Mesenchymal stem cell (in vitro differentiated cells and primary cell): ENCODE measurements at places on chromosomes 13 and 19.
A peak's percentile ranks its signal among the peaks of the same experiment; 100 is the strongest.

DNA sequence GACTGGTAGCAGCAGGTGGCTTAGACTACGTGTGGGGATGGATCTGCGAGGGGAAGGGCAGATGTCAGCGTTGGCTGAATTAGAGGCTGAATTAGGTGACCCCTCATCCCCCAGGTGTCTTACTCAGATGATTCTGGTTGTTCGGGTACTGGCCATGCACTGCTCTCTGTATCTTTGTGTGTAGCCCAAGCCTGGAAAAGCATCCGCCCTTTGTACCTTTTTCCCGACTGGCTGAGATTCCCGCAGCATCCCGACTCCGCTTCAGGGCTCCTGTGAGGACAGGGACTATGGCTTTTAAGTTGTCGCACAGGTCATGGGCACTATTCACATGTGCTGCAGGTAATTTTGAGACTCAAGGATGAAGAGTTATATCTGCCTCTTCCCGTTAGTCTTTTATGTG, 7.2 kb downstream of the TFDP1 start:
- H3K27me3 ChIP-seq, result no peaks in the 10 kb centered on the region
- peaks cover 9% of the 10 kb centered on the region for H3K4me1 ChIP-seq
- H3K27ac ChIP-seq, result no peak overlapping the region
- no peak overlapping the region for H3K4me3 ChIP-seq
- no peak for DNase-seq

DNA sequence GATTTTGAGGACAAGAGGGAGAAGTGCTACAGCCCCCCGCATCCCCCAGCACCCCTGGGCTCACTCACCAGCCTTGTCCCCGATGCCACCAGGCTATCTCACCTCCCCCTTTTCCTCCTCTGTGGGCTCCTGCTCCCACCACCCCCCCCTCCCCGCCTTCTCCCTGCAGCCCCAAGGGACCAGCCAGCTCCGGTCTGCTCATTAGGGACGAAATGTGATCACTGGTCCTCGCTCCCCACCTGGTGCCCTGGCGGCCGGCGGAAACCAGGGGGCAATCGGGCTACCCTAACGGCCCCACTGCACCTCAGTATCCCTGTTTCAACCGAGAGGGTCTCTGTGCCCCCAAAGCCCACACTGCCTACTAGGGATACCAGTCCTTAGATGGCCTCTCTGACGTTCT, 2.7 kb downstream of the GPR4 start:
- H3K27ac ChIP-seq, result no peak overlapping the region
- DNase-seq, result no peak

GRCh38 chr19:42152910-42153671, 20.8 kb upstream of the POU2F2 start:
- H3K4me3 ChIP-seq, result no peak overlapping the region
- H3K27ac ChIP-seq, result no peak overlapping the region
- DNase-seq, result no peak
- H3K4me1 ChIP-seq, result no peaks in the 10 kb centered on the region
- peaks cover 91% of the 10 kb centered on the region for H3K27me3 ChIP-seq
- no peaks in the 10 kb centered on the region for H3K36me3 ChIP-seq

GRCh38 chr19:17893766-17894165, 22.0 kb downstream of the SLC5A5 start:
- H3K27me3 ChIP-seq, result peaks cover 48% of the 10 kb centered on the region
- H3K4me1 ChIP-seq, result no peaks in the 10 kb centered on the region
- no peak overlapping the region for H3K27ac ChIP-seq
- H3K4me3 ChIP-seq, result no peak overlapping the region
- H3K36me3 ChIP-seq, result no peaks in the 10 kb centered on the region
- DNase-seq, result no peak

- H3K27ac ChIP-seq, result no peak overlapping the region
- DNase-seq, result no peak
- H3K36me3 ChIP-seq, result no peaks in the 10 kb centered on the region
- H3K4me3 ChIP-seq, result no peak overlapping the region
- H3K27me3 ChIP-seq, result no peaks in the 10 kb centered on the region
Observed at GRCh38 chr13:99008577-99008976, 30.7 kb upstream of the DOCK9 start.

DNA sequence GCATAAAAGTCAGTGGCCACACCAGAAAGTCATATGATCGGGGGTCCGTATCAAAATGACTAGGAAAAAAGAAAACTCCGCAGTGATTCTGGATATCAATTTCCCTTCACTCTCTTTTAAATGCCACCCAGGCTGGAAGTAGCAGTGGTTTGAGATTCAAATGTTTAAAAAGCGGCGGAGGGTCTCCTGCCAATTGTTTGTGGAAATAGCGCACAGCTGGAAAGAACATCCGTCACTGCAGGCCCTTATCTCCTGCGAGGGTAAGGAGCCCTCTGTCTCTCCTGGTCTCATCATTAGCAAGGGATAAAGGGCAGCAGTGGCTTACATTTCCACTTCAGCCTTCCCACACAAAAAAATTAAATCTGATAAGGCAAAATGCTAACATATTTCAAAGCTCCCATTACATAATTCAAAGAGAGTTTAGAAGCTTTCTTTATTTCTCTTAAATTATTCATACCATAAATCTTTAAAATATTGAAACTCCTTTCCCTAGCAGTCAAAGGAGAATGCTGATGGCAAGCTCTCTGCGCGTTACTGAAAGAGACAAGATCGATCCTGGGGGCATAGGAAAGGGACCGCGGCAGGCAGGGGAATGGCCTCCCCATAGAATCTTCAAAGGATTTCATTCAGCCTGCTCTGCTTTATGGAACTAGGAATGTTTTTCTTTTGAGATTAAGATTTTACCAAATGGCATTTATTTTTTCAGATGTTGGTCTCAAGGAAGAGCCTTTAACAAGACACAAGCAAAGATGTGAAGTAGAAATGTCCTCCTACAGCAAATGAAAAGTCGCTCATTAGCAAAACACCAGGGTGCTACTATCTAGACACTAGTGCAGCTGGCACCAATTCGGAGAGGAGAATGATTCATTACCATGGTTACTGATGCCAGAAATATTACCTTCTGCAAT, 35.0 kb downstream of the AMER2 start:
- DNase-seq, result no peak
- H3K4me1 ChIP-seq, result no peaks in the 10 kb centered on the region
- no peak overlapping the region for H3K27ac ChIP-seq
- H3K27me3 ChIP-seq, result peaks cover 19% of the 10 kb centered on the region
- no peaks in the 10 kb centered on the region for H3K36me3 ChIP-seq

GRCh38 chr13:94827566-94827965, 115.2 kb upstream of the SOX21 start:
- no peak overlapping the region for H3K4me3 ChIP-seq
- no peak for DNase-seq

DNA sequence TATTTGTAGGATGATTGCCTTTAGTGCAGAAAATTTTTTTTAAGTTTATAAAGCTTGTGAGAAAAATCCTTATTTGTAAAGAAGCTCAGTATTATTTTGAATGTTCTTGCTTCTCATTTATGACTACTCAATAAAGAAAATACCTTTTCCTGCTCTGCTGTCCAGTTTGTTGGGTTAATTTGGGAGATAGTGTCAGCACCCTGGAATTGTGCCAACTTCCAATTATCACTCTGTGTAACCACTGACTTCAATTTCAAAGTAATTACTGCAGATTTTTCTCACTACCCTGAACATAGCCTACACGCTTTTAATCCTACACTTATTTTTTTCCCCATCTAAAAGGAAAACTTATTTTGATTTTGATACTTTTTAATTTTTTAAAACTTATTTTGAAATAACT, 93.1 kb downstream of the GGACT start:
- DNase-seq, result no peak
- H3K4me3 ChIP-seq, result no peak overlapping the region
- H3K4me1 ChIP-seq, result peaks cover 12% of the 10 kb centered on the region
- H3K36me3 ChIP-seq, result peaks cover 10% of the 10 kb centered on the region
- H3K27me3 ChIP-seq, result no peaks in the 10 kb centered on the region
- no peak overlapping the region for H3K27ac ChIP-seq

DNA sequence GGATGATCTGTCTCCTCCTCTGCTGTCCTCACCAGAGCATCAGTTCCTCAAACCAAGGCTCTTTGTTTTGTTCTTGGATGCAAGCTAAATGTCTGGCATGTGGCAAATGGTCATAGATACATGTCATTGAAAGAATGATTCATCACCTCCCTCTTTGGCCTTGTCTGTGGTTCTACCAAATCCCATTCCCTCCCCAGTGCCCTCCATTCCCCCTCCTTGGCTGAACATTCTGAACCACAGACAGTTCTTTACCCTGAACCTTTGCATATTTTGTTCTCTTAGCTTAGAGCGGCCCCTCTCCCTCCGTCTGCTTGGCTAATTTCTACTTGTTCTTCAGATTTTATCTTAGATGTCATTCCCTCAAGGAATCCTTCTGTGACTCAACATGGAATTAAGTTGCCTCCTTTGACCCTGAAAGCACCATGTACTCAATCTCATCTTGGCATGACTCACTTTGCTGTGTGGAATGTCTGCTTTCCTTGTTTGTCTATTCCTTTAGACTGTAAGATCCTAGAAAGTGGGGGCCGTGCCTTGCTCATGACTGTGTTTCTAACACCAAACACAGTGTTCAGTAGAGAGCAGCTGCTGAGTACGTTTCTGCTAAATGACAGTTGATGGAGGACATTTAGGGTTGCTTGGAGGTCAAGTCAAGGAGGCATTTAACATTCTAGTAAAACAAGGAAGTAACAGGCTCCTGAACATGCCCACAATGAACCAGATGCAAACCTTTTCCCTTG, 8.1 kb downstream of the ALOX5AP start:
- H3K27ac ChIP-seq, result peak overlapping the region; percentile 94
- peak overlapping the region; percentile 20 for H3K4me3 ChIP-seq
- peak; percentile 100 for DNase-seq
- H3K4me1 ChIP-seq, result peaks cover 33% of the 10 kb centered on the region
- peaks cover 27% of the 10 kb centered on the region for H3K27me3 ChIP-seq

GRCh38 chr19:2274931-2275535, 6.9 kb downstream of the PEAK3 start:
- H3K27ac ChIP-seq, result no peak overlapping the region
- H3K4me3 ChIP-seq, result no peak overlapping the region
- DNase-seq, result peak; percentile 79
- H3K36me3 ChIP-seq, result peaks cover 67% of the 10 kb centered on the region
- H3K4me1 ChIP-seq, result peaks cover 49% of the 10 kb centered on the region
- H3K27me3 ChIP-seq, result no peaks in the 10 kb centered on the region

GRCh38 chr19:51803519-51803918, 8.6 kb downstream of the FPR3 start:
- no peaks in the 10 kb centered on the region for H3K4me1 ChIP-seq
- no peaks in the 10 kb centered on the region for H3K36me3 ChIP-seq
- no peak overlapping the region for H3K4me3 ChIP-seq

DNA sequence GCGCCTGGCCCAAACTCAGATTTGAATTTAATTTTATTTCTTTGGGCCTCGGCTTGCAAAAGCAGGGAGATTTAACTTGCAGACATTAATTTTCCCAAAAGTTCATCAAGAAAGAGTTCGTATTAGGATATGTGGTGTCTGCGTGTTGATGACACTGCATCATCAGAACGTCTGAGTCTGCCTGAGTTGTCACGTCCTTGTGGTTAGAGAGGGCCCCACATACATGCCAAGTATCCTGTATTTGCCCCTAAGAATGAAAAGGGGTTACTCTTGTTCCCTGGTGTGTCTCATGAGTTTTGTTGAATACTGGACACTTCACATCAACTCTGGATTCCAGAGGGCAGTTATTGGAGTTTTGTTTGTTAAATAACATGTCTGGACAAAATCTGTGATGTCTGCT, 5.6 kb upstream of the TEX29 start:
- no peaks in the 10 kb centered on the region for H3K27me3 ChIP-seq
- DNase-seq, result peak; percentile 26
- no peak overlapping the region for H3K4me3 ChIP-seq
- no peak overlapping the region for H3K27ac ChIP-seq
- H3K36me3 ChIP-seq, result peaks cover 11% of the 10 kb centered on the region

- H3K4me3 ChIP-seq, result no peak overlapping the region
- no peaks in the 10 kb centered on the region for H3K27me3 ChIP-seq
- DNase-seq, result no peak
- H3K36me3 ChIP-seq, result peaks cover 11% of the 10 kb centered on the region
- H3K4me1 ChIP-seq, result peaks cover 5% of the 10 kb centered on the region
Observed at GRCh38 chr13:26695891-26696311, 64.7 kb downstream of the GPR12 start.

DNA sequence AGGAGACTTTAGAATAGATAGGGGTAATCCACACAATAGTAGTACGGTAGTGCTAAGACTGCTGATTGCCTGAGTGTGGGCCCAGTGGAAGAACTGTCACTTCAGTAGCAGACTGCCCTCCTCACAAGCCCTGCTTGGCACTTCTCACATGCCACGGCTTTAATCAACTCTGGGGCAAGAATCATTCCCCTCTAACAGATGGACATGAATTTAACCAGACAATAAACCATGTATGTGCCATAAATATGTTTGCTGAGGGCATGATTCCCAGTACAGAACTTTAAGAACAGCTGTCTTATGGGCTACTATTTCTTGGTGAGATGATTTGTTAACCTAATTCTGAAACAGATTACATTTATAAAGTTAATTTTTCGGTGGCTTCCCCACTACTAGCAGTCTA, 22.0 kb downstream of the DPY19L3 start:
- H3K27me3 ChIP-seq, result no peaks in the 10 kb centered on the region
- H3K4me3 ChIP-seq, result no peak overlapping the region
- H3K27ac ChIP-seq, result no peak overlapping the region
- H3K4me1 ChIP-seq, result no peaks in the 10 kb centered on the region
- no peak for DNase-seq
- peaks cover 9% of the 10 kb centered on the region for H3K36me3 ChIP-seq

DNA sequence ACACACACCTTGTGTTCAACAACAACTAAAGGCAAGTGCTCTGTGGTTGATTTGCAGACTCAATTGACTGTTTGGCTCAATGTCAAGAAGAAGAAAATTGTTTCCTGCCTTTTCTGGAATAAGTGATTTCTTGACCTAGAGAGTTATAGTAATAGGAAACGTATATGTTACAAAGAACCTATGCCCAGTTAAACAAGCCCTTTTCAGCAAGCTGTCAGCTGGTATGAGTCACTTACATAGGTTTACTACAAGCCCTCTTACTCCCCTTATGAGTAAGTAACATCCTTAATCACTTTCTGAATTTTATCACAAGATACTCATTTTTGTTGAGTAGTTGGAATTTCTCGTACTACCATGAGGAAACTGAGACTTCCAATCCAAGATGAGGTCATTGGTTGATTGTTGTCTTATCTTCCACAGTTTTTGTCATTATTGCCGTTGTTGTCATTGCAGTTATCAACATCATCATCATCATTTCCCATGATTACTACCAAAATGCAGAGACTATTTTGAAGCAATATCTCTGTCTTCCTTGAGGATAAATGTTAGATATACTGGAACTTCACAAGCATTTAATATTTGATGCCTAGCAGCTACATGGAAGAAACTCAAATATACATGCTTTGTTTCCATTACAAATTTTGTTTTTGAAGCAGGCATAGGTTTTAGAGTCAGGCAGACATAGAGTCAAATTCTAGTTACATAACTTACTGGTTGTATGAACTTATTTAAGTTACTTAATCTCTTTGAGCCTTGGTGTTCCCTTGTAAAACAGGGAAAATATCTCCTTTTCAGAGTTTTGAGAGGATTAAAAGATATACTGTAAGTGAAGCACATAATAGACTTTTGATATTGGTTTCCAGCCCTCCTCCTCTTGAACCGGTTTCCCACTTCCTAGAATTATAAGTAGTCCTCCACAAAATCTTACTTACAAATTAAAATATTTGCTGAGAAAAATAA, 106.0 kb downstream of the RAP2A start:
- peak; percentile 42 for DNase-seq
- no peaks in the 10 kb centered on the region for H3K4me1 ChIP-seq
- H3K27ac ChIP-seq, result no peak overlapping the region
- no peak overlapping the region for H3K4me3 ChIP-seq
- no peaks in the 10 kb centered on the region for H3K36me3 ChIP-seq
- no peaks in the 10 kb centered on the region for H3K27me3 ChIP-seq

GRCh38 chr13:49838989-49839388, 46.5 kb upstream of the KPNA3 start:
- no peak overlapping the region for H3K27ac ChIP-seq
- H3K4me3 ChIP-seq, result no peak overlapping the region
- peaks cover 7% of the 10 kb centered on the region for H3K4me1 ChIP-seq
- H3K36me3 ChIP-seq, result no peaks in the 10 kb centered on the region
